Stimulated activated CD4-positive, alpha-beta T cell treated with anti-CD3 and anti-CD28 coated beads, Interleukin-4, amount 100 ng/mL, for 48 hours (primary cell): ENCODE measurements at places on chromosomes 5 and 9.
A peak's percentile ranks its signal among the peaks of the same experiment; 100 is the strongest.

DNA sequence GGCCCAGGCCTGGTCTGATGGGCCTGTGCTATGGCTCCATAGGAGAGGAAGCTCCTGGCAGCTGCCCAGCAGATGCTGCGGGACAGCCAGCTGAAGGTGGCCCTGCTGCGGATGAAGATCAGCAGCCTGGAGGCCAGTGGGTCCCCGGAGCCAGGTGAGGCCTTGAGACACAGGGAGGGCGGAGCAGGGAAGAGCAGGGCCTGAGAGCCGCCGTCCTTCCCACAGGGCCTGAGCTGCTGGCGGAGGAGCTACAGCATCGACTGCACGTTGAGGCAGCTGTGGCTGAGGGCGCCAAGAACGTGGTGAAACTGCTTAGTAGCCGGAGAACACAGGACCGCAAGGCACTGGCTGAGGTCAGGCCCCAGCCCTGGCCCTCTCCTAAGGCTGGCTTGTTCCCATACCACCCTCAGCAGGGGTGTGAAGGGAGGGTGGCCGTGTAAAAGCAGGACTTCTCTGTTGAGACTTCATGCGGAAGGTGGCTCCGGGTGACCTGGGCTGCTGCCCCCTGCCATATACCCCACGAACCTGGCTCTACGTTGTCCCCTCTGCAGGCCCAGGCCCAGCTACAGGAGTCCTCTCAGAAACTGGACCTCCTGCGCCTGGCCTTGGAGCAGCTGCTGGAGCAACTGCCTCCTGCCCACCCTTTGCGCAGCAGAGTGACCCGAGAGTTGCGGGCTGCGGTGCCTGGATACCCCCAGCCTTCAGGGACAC lies 4.5 kb downstream of the PKN3 start:
- no peak for DNase-seq

DNA sequence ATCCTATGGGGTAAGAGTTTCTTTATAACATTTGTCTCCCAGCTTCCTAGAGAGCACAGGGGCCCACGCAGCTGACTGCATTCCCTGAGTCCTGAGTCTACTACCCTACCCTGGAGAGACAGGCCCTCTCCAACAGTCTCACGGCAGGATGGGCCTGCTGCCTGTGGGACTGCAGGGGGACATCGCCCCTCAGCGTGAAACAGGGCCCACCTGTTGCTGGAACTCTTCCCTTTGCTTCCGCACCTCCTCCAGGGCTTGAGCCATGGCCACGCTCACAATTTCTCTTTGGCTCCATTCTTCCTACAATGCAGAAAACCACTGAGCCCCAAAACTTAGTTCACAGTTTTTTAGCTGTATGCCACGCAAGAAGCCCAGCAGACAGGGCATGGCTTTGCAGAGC lies 28.2 kb downstream of the ARPC5L start:
- no peak for DNase-seq

DNA sequence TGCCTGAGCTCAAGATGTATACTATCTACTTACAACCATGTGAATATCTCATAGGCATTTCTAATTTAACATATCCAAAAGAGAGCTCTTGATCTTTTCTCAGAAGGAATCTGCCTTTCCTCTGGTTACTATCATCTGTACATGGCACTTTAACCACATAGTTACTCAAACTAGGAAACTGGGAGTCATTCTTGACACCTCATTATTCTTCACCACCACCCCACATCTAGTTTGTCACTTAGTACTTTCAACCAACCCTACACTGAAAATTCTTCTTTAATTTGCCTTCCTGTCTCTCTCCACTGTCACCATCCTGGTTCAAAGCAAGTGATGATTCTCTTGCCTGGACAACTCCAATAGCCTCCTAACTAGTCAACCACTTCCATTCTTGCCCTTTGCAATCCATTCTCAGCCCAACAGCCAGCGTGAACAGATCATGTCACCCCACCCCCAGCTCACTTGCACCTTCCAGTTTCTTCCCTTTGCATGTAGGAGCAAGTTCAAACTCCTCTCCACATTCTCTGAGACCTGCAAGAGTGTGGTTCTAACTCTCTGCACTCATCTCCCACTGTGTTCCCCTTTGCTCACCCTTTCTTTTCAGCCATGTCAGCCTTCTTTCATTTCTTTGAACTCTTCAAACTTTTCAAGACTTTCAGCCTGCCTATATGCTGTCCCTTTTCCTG lies 17.3 kb upstream of the SMAD5 start:
- DNase-seq: no peak

DNA sequence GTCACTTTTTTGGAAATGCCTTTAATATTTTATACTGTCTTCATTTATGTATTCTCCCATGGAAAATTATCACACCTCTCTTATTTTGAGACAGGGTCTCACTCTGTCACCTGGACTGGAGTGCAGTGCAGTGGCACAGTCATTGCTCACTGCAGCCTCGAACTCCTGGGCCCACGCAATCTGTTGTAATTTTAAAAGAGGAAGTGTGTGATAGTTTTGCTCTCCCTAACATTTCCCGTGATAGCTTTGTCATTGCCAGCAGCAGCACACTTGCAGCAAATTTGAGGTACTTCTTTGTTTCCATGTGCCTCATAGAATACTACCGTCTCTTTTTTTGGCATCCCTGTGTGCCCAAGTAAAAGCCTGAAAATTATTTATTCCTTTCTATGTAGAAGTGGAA lies 103.5 kb downstream of the RNF180 start:
- no peak for DNase-seq

GRCh38 chr9:76693912-76694311 lies 70.3 kb upstream of the PCA3 start:
- no peak for DNase-seq

DNA sequence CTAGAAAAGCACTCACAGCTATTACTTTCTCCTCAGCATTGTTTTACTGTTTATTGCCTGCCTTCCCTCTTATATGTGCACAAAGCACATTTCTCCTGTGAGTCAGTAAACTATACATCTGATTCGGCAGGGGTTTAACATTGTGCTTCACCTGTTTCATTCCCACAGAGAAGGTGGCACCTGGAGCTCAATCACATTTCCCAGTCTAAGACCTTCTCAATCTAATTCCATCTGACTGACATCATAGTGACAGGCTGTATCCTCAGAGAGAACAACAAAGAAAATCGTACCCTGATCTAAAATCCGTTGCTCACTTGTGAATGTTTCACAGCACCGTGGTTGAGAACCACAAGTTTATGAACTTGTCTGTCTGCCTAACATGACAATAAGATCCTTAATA lies 92.4 kb upstream of the CAST start:
- no peak for DNase-seq

- no peak for DNase-seq
Observed at GRCh38 chr9:94861589-94862272, 135.2 kb downstream of the AOPEP start.

DNA sequence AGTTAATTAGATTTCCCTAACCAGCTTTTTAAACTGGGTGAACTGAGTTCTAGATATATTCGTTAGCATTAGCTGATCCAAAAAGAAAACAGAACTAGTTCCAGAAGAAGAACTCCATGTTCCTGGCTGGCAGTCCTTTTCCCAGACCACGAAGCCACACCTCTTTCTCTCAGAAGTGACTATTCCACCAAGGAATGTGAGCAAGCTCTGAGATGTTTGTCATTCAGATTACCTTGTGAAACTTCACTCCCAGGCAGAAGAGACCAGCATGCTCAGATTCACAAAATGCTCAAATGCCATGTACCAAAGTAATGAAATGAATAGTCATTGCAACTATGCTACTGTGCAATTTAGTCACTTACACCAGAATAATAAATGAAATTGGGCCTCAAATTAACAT lies 4.4 kb upstream of the SSBP2 start:
- DNase-seq: no peak

- DNase-seq: no peak
Observed at GRCh38 chr9:134125413-134126095, 10.3 kb upstream of the WDR5 start.

- DNase-seq: peak; percentile 21
Observed at GRCh38 chr9:89739511-89739910, 134.7 kb downstream of the GADD45G start.

DNA sequence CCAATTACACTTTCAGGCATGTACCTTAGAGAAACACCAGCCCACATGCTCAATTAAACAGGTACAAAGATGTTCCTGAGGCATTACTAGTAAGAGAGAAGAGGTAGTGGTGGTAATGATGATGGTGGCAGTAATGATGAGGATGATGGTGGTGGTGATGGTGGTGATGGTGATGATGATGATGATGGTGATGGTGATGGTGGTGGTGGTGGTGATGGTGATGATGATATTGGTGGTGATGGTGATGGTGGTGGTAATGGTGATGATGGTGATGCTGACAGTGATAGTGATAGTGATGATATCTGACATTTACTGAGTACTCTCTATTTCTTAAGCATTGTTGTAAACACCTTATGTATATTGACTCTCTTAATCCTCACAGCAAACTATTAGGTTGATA lies 318.4 kb downstream of the NSG2 start:
- no peak for DNase-seq

GRCh38 chr5:115396081-115396480 lies 99.6 kb upstream of the CCDC112 start:
- no peak for DNase-seq

- no peak for DNase-seq
Observed at GRCh38 chr5:171757853-171758535, 27.6 kb upstream of the SMIM23 start.

DNA sequence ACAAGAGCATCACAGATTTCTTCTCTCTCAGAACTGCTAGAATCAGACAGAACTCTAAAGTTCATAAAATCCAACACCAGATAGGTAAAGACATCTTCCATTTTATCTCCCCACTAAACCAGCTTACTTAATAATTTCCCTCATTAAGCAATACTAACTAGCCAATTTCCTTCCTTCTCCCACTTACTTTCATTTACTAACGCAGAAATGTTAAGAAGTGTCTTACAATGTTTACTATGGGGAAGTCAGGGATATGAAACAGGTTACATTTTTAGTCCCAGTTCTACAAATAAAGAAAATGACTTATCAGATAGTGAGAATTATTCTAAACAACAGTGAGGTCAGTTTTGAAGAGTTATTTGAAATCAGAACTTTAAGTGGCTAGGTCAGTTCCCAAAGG lies 236.5 kb downstream of the FBXL17 start:
- no peak for DNase-seq

DNA sequence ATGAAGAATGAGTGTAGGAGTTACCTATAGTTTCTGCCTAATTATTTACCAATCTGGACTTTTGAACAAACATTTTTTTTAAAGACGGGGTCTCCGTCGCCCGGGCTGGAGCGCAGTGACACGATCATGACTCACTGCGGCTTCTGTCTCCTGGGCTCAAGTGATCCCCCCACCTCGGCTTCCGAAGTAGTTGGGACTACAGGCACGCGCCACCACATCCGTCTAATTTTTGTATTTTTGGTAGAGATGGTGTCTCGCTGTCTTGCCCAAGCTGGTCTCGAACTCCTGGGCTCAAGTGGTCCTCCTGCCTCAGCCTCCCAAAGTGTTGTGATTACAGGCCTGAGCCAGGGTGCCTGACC lies 1.5 kb downstream of the CTNNA1 start:
- no peak for DNase-seq

DNA sequence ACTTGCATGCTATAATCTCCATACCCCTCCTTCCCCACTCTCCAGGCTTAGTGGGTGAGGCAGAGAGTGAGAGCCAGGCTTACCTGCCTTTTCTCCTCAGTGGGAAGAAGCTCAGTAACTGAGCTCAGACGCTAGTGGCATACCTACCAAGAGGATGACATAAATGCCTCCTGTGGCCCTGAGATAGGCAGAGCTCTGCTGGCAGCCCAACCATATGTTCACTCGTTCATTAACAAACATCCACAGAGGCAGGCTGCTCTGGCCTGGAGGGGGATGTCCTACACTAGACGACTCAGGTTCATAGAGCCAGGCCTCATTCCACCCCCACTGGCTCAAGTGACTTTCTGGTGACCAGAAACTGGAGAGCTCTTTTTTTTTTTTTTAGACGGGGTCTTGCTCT lies 81.3 kb downstream of the THBS4 start:
- no peak for DNase-seq

DNA sequence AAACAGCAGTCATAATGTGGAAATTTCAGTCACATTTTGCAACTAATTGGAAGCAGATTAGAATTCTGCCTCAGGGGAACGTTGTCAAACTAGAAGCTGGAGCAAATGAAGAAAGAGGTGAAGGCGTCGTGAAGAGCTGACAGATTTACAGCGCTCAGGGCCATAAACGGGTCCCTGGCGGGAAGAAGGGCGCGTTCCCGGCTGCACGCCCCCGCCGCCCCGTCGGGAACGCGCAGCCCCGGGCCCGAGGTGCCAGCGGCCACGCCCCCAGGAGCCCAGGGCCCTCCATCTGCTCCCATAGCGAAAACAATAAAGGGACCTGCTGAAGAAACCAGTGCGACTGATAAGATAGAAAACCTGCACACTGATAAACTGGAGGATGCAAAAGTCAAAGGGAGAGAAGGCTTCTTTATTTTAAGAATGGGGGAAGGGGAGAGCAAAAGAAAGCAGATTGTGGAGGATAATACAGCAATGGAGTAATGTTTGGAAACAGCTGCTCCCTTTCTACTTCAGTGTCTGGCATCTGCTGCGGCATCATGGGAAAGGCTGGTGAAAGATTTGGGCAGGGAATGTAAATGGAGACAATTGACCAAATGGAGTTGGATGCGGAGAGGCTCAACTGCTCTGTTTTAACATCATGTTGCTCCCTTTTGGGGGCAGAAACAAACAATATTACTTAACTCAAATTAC lies 11.1 kb downstream of the ZNF608 start:
- no peak for DNase-seq

DNA sequence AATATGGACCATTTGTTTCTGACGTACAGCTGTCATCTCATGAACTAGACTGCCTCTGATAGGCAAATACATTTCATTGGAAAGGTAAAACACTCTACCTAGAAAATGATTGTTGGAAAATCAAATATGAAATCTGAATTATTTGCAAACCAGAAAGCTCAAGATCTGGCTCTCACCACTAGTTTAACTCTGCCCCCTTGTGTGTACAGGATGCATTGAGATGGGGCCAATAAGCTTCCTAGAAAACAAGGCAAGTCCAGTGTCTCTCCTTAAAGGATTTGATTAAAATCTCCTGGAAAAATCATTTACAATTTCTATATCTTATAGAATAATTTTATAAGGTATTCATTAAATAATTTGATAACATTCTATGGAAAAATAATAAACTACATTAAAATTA lies 311.9 kb upstream of the ANKH start:
- no peak for DNase-seq

- DNase-seq: no peak
Observed at GRCh38 chr5:68441309-68442073, 225.9 kb downstream of the PIK3R1 start.

DNA sequence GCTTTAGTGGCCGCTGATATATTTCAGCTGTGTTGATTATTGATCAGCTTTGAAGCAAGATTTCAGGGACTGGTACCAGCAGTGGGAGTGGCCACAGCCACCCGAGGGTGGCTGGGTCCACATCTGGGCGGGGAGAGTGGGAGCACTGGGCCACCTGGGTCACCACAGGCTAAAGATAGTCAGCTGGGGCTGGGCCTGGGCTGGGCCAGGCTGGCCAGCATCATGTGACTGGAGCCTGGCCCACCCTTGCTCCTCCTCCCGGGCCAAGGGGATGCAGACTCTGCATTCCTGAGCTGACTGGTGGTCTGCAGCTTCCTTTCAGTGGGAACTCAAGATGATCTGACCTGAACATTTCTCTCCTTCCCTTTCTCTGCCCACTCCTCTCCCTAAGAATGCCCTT lies 27.1 kb downstream of the LARP1 start:
- DNase-seq: no peak

GRCh38 chr9:124139001-124139400 lies 118.7 kb upstream of the NEK6 start:
- no peak for DNase-seq

- DNase-seq: no peak
Observed at GRCh38 chr9:118306801-118307200, 602.6 kb downstream of the TLR4 start.

GRCh38 chr9:114091711-114092110 lies 7.4 kb downstream of the KIF12 start:
- DNase-seq: no peak

- no peak for DNase-seq
Observed at GRCh38 chr5:171980792-171981191, 25.6 kb downstream of the FBXW11 start.
